GM19239 (cell line): ENCODE measurements at places on chromosomes 6 and 20.
A peak's percentile ranks its signal among the peaks of the same experiment; 100 is the strongest.

- no peak for DNase-seq
These were observed 8.7 kb downstream of the GPX6 start for GRCh38 chr6:28506807-28507475.

DNA sequence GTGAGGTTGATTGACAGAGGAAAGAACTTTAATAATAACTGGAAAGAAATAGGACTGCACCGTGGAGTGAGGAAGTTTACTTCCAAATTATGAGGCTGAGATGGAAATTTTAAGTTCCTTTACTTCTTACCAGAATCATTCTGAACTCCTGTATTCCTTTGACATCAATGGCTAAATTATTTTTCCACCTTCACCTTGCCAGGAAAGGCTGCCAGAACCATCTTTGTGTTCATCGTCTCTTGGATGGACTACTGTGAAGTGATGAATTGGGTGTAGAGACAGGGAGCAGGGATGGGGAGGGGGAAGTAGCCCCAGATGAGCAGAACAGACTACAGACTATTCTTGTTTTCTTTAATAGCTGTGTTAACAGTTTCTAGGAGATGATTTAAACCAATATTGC, 102.1 kb upstream of the CEP162 start:
- no peak for DNase-seq

GRCh38 chr6:136721467-136721866, 70.8 kb downstream of the MAP3K5 start:
- no peak for DNase-seq

DNA sequence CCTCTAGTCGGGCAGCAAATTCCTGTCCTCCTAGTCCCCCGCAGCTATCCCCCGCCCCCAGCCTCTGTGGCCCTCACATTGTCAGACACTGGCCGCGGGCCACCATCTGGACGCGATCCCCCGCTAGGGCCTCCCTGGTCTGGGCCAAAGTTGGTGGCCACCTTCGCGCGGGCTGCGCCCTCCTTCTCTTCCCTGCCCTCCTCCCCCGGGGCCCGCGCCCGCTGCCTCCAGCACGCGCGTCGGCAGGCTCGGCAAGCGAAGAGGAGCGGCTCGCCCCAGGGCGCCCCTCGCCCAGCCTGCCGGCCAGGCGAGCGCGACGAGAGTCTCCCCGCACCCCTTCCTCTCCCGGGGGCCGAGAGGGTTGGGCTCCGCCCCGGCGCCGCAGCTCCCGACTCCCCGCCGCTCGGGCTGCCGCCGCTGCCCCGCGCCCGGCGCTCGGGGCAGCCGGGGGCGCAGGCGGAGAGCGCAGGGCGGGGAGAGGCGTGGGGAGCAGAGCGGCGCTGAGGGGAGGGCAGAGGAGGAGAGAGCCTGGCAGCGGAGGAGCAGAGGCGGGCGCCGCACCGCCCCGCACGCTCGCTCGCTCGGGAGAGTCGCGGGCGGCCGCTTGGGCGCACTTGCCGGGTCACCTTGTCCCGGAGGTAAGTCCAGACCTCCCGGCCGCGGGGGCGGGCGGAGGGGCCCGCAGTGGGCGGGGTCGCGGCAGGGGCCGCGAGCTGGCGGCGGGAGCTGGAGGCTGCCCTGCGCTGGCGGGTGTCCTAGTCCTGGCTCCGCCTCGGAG, at the start of gene SYNDIG1:
SYNDIG1 (plus strand) TSS at position 514 of the 778 bp plus-strand sequence. CDS start 73,469 bp downstream, outside the sequence.
- no peak for DNase-seq

GRCh38 chr20:51985013-51985415, 182.7 kb upstream of the SALL4 start:
- no peak for DNase-seq

GRCh38 chr6:125753218-125753936, 3.9 kb downstream of the HEY2 start:
- DNase-seq: no peak

DNA sequence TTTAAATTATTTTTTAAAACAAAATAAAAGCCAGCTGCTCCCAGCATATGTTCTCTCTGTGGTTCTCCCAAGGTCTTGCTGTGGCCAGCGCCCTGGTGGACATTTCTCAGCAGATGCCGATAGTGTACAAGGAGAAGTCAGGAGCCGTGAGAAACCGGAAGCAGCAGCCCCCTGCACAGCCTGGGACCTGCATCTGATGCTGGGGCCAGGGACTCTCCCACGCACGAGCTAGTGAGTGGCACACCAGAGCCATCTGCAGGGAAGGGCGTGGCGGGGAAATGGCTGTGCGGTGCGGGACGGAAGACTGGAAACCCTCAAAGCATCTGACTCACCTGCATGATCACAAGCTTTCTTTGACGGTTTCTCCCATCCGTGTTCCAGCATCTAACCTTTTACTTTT, 16.5 kb downstream of the GFRA4 start:
- DNase-seq: no peak

DNA sequence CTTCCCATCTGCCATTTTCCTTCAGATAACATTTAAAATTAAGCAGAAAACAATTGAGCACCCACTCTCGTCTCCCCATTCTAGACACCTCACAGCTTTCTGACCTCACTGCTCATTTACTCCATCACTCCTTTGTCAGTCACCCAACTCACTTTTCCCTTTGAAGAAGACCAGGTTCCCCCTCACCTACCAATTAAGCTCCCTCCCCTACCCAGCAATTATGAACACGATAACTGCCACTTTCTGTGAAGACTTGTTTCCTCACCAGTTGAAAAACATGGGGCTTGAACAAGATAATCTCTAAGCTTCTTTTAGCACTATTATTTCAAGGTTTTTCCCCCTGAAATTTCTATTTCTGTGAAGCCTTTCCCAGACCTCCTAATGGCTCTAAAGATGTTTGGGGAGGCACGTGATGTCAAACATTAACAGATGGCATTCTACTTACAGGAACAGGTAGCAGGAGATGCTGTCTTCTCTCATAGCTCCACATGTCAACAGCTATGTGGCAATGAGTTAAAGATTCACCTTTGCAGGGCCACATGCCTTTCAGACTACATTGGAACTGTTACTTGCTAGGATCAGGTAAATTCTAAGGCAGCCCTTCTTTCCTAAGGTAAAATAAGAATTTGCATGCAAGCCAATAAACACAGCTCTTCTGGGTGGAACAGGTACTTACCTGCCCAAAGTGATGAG, 24.8 kb upstream of the SLA2 start:
- DNase-seq: no peak

DNA sequence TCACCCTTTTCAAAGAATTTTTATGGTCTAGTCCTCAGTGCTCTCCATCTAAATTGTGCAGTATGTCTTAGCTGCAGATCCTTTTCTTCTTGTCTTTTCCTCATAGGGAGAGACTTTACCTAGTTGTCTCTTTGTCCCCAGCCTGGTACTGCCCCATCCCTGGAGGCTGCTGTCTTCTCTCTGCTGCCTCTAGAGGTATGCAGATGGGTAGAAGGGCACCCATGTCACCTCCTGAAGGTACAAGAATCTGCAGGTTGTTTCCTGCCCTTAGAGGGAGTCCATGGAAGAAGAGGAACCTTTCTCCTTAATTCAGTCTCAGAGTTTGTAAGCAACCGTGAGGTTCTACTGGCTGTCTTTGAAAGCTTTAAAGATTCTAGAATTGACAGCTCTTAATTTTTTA, 39.1 kb downstream of the MCM8 start:
- DNase-seq: no peak

DNA sequence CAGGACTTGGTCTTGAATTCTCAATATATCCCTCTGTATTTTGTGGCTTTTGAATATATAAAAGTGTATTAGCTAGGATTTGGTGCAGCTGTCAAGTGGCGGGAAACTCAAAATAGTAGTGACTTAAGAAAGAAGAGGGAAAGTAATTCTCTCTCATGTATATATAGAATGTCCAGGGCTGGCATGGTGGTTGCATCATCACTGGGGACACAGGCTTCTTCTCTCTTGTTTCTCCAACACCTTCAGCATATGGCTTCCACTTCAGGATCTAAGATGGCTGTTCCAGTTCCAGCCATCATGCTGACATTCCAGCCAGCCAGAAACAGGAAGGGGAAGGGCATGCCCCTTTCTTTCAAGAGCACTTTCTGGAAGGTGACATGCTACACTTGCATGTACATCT, 11.8 kb upstream of the GPR6 start:
- no peak for DNase-seq

- DNase-seq: no peak
These were observed 70.7 kb upstream of the PRSS16 start for GRCh38 chr6:27176523-27177484.

- no peak for DNase-seq
These were observed 144.4 kb upstream of the AKIRIN2 start for GRCh38 chr6:87846434-87846833.

DNA sequence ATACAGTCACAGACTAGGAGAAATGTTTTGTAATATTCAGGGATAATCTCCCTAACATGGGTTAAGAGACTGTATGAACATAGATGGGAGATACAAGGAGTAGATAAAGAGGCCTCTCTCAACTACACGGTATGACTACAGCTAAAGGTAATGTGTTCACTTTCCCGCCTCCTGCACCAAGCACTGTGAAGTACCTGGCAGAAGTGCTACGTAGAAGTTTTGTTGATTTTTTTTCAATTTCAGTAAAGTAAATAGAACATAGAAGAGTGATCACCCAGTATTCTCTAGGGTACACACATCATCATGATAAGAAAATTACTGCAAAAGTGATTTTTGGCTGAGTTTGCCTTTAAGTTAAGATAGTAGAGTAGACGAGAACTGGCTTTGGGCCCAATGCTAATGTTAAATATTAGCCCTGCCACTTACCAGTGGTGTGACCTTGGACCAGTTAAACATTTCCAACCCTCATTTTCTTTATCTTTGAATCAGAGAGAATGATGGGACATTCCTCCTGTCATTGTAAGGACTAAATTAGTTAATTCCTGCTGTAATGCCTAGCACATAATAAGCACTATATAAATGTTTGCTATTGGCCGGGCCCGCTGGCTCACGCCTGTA, 183.6 kb downstream of the COL9A1 start:
- DNase-seq: no peak

DNA sequence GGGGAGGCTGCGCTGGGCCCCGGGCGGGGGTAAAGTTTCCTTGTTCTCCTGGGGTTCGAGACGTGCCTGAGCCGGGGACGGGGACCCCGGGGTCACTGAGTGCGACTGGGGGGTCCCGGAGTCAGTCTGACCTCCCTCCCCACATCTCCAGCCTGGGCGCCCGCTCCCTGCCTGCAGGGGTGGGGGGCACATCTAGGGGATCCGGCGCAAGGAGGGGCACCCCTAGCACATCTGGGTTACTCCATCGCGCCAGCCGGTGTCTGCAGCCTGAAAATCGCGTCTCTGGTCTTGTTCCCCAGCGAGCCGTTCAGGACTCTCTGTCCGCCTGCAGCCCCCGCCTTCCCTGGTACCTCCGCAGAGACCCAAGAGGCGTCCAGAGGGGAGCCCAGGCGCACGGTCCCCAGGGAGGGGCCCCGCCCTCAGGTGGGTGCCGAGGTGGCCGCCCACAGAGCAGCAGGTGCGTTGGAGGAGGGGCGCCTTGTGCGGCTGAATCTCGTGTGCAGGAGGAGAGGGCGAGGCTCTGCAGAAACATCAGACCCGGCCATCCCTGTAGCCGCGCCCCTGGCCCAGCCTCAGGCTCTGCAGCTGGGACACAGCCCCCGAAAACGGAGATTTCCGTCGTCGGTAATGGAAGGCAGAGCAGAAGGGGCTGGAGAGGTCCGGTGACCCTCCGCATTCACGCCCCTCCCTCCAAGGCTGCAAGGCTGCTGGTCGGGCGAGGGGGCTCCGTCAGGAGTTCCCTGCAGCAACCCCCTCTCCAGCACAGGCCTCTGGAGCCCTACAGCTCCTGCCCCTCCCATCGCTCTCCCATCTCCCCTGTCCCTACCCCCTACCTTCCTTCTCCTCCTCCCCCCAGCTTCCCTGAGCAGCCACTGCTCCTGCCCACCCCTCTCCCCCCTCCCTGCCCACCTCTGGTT, 628 bp upstream of the CHRNA4 start:
- DNase-seq: no peak

DNA sequence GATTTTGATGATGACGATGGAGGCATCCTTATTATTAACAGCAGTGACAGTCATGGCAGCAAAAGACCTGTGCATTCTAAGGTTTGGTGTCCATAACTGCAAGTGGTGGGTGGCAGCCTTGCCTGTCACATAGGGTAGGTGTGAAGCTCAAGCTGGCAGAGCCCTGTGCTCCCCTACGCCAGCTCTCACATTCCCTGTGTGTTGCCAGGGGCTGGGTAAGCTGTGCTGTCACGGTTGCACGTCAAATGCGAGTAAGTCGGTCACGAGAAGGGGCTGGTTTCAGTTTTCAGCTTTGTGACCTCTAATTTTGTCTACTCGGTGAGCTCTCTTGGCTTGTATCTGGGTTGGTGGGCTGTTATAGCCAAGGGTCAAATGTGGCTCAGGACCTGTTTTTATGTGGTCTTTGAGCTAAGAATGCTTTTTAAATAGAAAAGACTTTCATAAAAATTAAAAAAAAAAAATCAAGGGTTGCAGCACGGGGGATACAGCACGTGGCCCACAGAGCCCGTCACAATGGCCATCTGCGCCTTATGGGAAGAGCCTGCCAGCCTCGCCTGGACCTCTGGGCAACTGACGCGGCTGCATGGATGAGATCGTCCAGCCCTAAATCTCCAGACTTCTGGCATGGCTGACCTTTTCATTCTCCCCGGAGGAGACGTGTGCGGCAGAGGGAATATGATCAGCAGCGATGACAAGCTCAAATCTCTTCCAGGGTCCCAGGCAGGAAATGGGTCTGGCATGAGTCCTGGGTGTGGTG, 148.5 kb downstream of the PHACTR3 start:
- peak; percentile 32 for DNase-seq

DNA sequence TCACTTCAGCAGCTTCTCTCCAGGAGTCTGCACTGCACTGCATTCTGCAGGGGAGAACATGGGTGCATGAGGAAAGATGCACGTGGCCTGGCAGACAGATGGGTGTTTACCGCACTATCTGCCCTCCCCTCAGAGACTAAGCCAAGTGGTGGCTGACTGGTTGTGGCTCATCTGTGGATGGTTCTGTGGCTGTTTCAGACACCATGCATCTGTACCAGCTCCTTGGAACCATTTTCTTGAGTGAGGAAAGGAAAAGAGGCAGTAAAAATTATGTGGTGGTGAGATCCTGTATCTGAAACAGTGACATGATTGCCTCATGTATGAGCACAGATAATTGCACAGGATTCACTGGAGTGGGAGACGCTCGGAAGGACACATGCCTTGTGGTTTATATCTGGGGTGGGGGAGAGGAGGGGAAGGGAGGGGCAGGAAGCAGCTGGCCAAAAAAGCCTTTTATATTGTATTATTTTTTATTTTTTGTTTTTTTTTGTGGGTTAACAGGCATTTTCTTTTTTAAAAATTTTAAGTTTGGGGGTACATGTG, 161.7 kb downstream of the ERMARD start:
- DNase-seq: no peak

GRCh38 chr6:91941838-91942237, 1355.0 kb upstream of the MAP3K7 start:
- no peak for DNase-seq

- DNase-seq: no peak
These were observed 500.4 kb downstream of the COL12A1 start for GRCh38 chr6:74705451-74705850.

- DNase-seq: no peak
These were observed 139.2 kb upstream of the MMS22L start for GRCh38 chr6:97422171-97422570.

- DNase-seq: no peak
These were observed 63.8 kb downstream of the IBTK start for GRCh38 chr6:82183642-82184282.
